ENCODE measurements at places on chromosomes 3 and 15.

DNA sequence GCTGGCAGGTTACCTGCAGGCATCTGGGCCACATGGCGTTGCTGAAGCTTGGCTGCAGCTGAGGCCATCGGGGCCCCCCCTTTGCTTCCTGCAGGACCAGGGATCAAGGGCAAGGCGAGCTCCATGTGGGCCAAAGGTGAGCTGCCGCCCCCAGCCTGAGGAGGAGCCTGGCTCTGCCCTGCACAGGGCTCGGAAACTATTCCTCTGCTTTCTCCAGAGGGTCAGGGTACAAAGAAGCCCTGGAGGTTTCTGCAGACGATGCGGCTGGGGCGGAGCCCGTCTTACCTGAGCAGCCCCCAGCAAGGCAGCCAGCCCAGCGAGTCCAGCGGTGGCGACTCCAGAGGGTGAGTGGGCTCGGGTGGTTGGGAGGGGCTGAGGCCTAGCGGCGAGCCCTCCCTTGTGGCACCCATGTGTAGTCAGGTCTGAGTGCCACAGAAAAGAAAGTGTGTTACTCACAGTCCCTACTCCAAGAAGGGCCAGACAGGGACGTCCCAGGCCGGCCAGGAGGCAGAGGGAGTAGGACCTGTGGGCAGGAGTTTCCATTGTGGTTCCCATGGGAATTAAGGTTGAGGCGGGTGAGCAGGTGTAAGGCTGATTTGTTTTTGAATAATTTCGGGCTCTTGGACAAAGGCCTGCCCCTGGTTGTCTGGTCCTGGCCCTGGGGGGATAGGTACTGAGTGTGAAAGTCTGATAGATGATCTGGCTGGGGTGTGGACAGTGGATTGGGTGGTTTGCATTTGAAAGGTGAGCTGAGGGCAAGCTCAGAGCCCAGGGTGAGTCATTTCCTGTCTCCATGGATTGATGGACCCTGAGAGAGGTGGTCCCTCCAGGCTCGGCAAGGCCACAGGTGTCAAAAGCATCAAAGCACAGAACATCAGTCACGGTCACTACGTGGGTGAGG, 25.4 kb downstream of the CFAP100 start:
- DNase-seq = peak; percentile 61

DNA sequence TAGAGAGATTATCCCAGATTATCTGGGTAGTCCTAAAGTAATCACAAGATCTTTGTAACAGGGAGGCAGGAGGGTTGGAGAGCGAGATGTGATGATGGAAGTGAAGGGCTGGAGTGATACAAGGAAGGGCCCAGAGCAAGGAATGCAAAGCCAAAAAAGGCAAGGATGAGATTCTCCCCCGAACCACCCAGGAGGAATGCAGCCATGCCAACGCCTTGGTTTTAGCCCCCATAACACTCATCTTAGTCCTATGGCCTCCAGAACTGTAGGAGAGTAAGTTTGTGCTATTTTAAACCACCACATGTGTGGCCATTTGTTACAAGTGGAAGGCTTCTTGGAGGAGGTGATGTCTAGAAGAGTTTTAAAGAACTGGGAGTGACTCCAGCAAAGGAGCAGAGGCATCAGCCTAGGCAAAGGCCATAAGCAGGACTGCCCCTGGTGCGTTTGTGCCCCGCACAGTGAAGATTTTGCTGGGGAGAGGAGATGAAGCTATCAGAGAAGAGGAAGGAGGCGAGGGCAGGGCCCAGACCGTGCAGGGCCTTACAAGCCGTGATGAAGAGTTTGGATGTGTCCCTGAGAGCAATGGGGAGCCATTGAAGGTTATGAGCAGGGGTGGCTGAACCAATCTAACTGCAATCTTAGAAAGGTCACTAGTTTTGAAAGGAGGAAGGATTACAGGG, 25.3 kb upstream of the CORO2B start:
- no peak for DNase-seq

DNA sequence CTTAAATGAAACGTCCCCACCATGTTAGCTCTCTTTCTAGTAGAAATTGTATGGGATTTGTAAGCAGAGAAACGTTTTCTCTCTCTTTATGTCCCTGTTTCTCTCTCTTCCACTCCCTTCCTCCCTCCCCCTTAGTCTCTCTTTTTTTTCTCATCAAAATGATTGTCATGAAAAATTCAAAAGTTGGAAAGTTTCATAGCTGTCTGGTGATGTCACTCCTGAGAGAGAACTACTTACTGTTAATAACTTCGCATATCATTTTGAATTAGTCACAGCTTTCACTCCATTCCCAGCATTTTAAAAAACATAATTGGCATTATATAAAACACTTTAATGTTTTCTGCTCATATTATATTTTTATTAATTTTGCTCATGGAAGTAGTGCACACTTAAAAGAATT, 331.1 kb downstream of the C3orf38 start:
- DNase-seq = no peak

- DNase-seq = no peak
Measured at GRCh38 chr3:171293142-171293782, 166.9 kb downstream of the TNIK start.

DNA sequence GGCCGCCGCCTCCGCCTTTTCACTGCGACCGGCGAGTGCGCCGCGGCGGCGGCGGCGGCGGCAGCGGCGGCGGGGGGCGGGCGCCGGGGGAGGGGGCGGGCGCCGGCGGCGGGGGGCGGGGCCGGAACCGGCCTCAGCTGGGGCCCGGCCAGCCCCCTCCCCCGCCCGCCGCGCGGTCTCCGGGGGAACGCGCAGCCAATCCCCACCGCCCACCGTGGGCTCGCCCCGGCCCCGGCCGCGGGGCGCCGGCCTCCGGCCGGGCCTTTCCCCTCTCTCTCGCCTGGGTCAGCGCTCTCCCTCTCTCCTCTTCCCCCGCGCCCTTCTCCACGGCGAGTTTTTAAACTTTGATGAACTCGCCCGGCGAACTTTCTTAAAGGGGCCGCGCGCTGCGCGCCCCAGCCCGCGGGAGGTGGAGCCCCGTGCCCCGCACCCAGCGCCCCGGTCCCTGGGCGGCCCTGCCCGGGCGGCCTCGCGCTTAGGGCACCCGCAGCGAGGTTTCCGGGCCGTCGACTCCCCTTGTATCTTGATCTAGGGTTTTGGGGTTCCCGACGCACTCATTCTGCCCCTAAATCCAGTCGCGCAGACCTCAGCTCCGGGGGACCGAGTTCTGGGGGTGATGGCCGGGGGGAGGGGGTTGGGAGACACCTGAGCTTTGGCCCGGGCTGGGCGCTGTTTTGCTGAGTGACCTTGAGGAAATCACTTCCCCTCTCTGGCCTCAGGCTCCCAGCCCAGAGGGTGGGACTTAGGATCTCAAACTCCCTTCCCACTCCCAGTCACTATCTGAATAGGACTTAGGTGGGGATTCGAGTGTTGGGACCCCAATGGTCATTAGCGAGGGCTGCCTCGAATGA, at the start of gene RBPMS2:
Gene RBPMS2, minus strand, starts transcription at position 39 of the 851 bp plus-strand sequence. CDS start 270 bp downstream, outside the sequence.
- no peak for DNase-seq
